SW 1271 (cell line): ENCODE measurements at places on chromosomes 7 and 10.

DNA sequence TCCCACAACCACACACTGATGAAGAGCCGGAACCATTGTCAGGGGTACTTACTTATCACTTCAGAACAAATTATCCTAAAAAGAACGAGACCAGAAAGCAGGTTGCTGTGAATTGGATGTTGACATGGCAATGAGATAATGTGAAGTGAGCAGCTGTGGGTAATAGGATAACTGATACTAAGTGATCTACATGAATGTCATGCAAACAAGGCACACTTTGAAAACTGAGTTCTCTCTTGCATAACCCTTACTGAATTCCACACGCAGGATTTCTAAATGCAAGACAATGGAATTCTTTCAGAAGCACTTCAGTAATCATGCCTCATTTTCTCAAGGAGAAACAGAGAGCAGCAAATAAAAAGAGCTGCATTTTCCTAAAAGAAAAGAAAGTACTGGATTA lies 242.5 kb upstream of the TMEM229A start:
- DNase-seq = no peak

DNA sequence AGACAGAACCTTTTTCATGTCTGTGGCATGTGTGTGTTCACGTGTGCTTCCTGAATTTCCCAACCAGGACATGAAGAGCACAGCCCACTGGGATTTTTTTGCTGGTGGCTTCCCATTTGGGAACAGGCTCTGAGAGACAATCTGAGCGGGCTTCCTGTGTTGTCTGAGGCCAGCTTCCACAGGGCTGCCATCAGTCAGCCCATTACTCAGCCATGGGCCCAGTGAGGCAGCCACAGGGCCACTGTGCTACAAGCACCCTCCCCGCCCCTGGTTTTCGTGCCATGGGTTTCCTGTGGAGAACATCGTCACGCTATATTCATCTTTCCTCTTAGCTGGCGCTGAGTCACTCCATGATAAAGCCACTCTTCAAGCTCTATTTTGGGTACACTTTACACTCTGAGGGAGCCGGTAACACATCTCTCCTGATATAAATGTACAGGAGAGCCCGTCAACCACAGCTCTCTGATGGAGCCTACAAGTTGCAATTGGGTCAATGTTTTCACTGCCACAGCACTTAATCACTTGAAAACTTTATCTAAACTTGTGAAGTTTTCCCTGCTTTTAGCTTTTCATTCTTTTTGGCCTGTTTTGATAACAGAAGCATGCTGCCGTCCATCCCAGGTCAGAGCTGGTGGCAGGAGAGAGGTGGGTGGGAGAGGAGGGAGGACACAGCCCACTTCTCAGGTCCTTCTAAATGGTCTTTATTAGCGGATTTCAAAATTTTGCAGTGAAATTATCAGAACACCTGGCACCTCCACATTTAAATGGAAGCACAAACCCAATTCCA lies 96.9 kb downstream of the HIPK2 start:
- DNase-seq = peak; percentile 82

DNA sequence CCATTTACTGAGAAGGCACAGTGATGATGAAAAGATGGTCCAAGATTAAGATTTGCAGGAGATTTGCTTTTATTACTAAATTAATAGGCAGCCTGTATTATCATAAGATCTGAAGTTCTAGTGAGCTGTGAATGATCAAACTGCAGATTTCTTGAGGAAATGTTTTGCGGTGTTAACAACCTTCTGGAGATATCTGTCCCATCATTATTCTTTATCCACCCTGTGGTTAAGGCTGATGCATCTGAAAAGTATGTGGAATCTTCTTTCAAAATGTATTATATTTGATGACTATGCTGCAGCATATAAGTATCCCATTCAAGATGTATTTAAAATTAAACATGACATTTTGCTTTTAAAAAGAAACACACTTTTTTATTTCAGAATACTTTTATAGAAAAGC lies 150.3 kb downstream of the POLR1F start:
- DNase-seq = peak; percentile 18

GRCh38 chr10:132289439-132289838 lies 18.3 kb downstream of the STK32C start:
- DNase-seq = no peak

GRCh38 chr10:12670004-12670403 lies 320.7 kb downstream of the CAMK1D start:
- DNase-seq = no peak

GRCh38 chr10:47087667-47088066 lies 176.4 kb downstream of the PTPN20 start:
- DNase-seq = no peak

- DNase-seq = no peak
These were observed 415.6 kb upstream of the NPVF start for GRCh38 chr7:25643770-25644394.

GRCh38 chr7:158782761-158783401 lies 46.4 kb downstream of the ESYT2 start:
- peak; percentile 44 for DNase-seq

DNA sequence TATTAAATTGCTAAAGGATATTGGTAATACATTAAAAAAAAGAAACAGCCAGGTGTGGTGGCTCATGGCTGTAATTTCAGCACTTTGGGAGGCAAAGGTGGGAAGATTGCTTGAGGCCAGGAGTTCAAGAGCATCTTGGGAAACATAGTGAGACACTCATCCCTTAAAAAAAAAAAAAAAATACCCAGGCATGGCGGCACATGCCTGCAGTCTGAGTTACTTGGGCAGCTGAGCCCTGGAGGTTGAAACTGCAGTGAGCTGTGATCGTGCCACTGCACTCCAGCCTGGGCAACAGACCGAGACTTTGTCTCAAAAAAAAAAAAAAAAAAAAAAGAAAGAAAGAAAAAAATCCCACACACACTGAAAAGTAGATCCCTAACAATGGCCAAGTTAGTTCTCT lies 59.7 kb downstream of the MACC1 start:
- DNase-seq = no peak

- DNase-seq = no peak
These were observed 6.6 kb downstream of the FLNC start for GRCh38 chr7:128836729-128837348.

DNA sequence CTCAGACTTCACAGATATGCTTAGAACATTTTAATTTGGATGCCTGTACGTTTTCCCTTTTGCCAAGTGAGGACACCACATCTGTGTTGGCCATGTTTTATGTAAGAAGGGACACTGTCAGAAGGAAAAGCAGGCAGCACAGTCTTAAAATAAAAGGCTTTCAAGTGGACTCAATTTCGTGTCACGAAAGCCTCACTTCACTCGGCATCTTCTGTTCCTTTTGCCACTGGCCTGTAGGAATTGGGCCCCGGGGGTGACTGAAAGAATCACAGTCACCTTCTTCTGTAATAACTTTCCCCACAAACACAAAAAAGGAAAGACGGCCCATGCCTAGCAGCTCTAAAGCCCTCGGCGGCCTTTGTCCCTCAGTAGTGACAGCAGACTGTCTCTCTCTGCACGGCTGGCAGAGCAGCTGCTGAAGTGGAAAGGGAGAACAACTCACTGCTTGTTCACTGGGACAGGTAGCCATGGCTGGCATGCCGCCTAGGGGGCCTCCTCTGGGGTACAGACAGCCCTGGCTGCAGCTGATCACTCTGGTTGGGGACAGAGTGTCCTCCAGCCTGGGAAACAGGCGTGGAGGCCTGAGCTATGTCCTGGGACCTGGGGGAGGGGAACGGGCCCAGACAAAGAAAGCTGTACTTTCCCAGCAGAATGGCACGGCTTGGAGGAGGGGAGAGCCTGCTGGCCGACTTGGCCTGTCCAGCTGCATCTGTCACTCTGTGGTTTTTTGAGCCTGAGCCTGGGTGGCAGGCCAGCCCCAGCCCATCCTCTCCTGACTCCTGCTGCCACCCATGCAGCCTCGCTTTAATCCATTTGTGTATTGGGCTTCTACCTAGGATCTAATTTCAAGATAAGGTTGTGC lies 4.4 kb downstream of the RASSF4 start:
- DNase-seq = no peak

DNA sequence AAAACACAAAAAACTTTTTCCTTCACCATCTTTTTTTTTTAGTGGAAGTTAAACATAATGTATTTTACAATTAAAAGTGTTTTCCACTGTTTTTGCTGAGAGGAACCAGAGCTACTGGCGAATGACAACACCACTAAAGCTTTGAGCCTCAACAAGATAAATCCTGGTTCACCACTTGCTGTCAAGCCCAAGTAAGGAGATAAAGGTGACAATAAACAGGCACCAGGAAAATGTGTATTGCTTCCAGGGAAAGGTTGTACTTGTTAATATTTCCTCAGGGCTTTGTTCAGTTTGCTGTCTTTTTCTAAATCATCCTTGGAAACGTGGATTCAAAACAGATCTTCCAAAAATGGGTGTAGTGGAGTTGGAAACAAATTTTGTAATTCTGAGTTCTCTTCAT lies 109.9 kb upstream of the ANKRD30A start:
- no peak for DNase-seq

DNA sequence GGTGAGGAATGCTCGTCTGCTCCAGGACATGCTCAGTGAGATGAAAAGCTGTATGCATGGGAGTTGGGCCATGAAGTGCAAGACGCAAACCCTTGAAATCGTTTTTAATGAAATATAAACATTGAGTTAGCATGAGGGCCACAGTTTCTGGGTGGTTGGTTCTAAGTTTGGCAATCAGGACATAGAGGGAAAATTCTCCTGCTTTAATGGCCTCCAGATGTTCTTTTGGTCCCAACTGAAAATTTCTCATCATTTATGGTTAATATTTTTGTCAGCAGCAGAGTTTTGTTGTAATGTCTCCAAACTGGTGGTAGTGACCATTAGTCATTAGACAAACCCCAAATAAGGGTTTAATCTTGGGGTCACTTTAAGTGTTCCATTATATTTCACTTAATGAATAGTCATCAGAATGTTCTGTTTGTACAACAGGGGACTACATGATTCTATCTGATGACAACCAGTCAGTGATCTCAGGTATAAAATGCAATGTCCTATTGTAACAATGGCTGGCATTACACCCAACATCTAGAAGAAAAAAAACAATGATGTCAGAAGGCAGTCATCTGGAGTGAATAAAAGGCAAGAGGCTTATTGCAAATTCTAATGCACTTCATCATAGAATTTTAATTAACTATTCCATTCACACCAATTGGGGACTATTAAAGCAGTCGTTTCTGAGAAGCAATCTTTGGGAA lies 197.4 kb downstream of the JCAD start:
- DNase-seq = no peak

- DNase-seq = no peak
These were observed 319.6 kb upstream of the SP8 start for GRCh38 chr7:21106296-21106732.

DNA sequence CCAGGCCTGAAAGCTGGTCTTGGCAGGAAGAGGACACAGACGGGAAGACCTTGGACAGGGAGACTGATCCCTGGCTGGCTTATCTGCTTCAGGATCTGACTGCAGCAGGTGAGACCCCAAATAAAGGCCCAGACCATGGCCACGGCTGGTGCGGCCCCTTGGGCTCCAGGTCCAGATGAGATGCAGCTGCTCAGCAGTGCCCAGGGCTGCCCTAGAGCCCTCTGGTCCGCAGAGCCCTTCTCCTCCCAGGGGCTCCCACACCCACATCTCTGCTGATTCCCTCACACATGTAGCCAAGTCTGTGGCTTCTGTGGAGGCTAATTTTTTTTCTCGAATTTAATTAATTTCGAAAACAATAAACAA lies 46.3 kb downstream of the VIPR2 start:
- no peak for DNase-seq

GRCh38 chr7:14292737-14293136 lies 303.3 kb upstream of the ETV1 start:
- DNase-seq = no peak

DNA sequence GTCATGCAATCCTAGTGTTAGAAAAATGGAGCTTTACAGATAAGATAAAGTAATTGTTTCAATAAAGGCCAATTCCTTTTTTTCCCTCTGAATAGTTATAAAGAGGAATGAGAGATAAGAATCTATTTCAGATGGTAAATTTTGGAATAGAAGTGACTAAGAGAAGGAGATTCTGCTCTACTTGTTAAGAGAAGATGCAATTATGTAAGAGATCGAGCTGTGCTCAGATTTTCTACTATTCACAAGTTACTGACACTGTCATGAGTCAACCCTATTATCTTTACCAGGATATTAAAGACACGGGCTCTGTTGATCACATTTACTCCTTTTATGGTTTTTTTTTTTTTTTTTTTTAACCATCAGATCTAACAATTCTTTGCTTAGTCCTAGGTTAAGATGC lies 511.3 kb downstream of the ARL4A start:
- no peak for DNase-seq

GRCh38 chr7:150940431-150941102 lies 37.6 kb downstream of the KCNH2 start:
- DNase-seq = no peak

- DNase-seq = no peak
These were observed 32.9 kb upstream of the JCAD start for GRCh38 chr10:30092151-30092790.

- DNase-seq = no peak
These were observed 190.8 kb upstream of the TMEM196 start for GRCh38 chr7:19964246-19964645.

GRCh38 chr7:99679400-99680191 lies at the start of gene CYP3A5:
CYP3A5 (minus strand) TSS chr7:99679996; CDS start chr7:99679896, 100 bp downstream.
- no peak for DNase-seq

GRCh38 chr10:5094265-5095205 lies at the start of gene AKR1C3:
AKR1C3 (plus strand) TSS chr10:5094414; CDS start chr10:5094445, 31 bp downstream.
- DNase-seq = peak; percentile 23

DNA sequence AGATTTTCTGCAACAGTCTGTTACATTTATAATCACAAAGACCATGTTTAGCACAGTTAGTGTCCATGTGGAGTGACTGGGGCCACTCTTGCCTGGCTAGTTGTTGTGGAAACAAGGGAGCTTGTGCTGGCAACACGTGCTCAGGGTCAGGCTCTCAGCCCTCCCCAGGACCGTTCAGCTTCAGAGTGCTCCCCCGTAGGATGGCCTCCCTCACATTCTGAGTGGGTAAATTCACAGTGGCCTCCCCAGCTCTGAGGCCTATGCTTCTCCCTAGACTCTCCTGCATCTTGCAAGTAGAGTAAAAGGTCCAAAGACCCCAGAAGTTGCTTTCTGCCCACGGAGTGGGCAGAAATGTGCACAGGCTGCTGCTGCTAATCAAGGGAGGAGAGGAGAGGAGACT lies 122.3 kb downstream of the ADCY1 start:
- no peak for DNase-seq

- DNase-seq = no peak
These were observed 307.2 kb downstream of the PTEN start for GRCh38 chr10:88170628-88171027.

- no peak for DNase-seq
These were observed 132.7 kb downstream of the ELAPOR2 start for GRCh38 chr7:86926732-86927131.

DNA sequence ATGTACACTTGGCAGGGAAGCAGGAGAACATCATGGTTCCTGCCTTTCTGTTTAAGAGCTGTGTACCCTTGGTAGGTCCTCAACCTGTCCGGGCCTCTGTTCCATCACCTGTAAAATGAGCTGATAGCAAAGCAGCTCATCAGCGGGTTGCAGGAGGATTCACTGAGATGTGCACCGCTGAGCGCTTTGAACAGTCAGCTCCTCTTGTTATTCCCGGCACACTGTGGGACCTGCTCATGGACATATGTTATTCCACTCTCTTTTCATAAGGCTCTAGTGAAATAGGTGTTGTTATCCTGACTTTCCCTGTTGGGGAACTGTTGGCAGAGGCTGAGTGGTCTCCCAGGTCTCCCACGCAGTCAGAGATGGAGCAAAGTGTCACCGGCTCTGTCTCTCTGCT lies 497.5 kb upstream of the ZMIZ1 start:
- no peak for DNase-seq
